ENCODE measurements at places on chromosomes 16 and 17.

DNA sequence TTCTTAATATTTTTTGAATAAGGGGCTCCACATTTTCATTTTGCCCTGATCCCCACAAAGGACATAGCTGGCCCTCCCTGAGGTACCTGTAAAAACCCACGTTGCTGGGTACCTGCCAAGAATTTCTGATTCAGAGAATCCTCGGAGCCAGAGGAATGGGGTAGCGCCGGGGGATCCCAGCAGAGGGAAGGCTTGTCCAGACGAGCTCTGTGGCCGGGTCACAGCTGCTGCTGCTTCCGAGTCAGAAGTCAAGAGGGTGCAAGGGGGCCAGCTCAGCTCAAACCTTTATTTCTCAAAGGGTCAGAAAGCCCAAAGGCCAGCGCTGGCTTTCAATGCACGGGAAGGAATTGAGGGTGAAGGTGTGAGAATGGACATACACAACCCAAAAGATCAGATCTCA is 68.9 kb upstream of the SDK2 start:
- no peak for DNase-seq

- DNase-seq: no peak
These were observed 5.0 kb upstream of the DUS1L start for GRCh38 chr17:82070611-82071010.

GRCh38 chr16:63695347-63695746 is 1426.5 kb downstream of the CDH11 start:
- no peak for DNase-seq

GRCh38 chr17:48961516-48962233 is 6.7 kb downstream of the GIP start:
- DNase-seq: no peak

GRCh38 chr17:74745548-74746177 is 2.8 kb upstream of the NHERF1 start:
- no peak for DNase-seq

GRCh38 chr17:6480303-6480675 is 36.0 kb downstream of the PIMREG start:
- no peak for DNase-seq

- no peak for DNase-seq
These were observed 4.3 kb upstream of the SGF29 start for GRCh38 chr16:28549301-28549899.

- DNase-seq: peak; percentile 93
These were observed at the start of the genes DDX28 and DUS2 for GRCh38 chr16:68022728-68023537. TSS of gene DDX28 (minus strand) at chr16:68023232. CDS start at chr16:68023202, 30 bp downstream. TSS of gene DUS2 (plus strand) at chr16:68023284. CDS start at chr16:68038024, 14,740 bp downstream.

- no peak for DNase-seq
These were observed 145.9 kb downstream of the CLEC16A start for GRCh38 chr16:11090232-11090631.

DNA sequence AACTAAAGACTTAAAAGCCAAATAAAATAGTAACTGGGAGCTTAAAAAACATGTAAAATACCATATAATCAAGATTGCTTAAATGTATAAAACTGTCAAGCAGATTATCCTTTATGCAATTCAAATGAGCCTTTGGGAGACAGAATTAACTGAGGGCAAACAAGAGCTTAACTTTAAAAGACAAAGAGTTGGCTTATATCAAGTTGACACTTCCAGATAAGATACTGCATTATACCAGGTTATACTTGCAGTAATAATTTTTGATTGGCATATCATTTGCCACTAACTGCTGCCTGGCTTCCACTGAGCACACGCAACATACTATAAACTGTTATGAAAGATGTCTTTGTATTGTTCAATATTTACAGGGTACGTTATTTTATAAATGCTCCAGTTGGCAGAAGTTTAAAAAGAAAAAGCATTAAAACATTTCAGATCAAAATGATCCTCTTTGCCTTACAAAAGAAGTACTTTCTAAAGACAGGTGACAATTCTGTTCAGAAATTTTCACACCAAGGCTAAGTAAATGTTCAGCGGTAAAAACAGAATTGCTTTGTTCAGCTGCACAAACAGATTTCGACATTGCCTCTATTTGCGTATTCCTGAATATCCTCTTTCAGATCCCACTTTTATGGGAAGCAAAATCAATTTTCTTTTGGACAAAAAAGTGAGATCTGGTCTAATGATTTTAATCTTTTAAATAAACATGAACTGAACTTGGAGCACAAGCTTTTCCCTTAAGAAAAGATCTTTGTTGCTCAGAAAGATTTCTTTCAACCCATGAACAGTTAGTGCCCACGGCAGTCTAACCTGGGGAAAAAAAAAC is 50.7 kb downstream of the TOX3 start:
- no peak for DNase-seq

DNA sequence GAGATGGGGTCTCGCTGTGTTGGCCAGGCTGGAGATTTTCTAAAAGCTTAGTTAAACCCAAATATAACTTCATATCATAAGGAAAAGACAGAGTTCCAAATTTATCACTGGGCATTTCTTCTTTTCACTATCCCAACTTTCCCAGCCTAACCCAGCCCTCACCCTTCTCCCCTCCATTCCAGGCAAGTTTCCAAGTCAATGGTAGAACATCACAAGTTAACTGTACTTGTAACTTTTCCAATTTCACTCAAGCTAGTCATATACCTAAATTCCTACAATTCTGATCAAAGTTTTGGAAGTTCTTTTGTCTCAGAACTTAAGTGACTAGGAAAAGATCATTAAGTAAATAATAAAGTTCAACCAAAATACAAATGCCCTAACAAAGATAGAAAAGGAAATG is 61.2 kb downstream of the USP32 start:
- DNase-seq: no peak

DNA sequence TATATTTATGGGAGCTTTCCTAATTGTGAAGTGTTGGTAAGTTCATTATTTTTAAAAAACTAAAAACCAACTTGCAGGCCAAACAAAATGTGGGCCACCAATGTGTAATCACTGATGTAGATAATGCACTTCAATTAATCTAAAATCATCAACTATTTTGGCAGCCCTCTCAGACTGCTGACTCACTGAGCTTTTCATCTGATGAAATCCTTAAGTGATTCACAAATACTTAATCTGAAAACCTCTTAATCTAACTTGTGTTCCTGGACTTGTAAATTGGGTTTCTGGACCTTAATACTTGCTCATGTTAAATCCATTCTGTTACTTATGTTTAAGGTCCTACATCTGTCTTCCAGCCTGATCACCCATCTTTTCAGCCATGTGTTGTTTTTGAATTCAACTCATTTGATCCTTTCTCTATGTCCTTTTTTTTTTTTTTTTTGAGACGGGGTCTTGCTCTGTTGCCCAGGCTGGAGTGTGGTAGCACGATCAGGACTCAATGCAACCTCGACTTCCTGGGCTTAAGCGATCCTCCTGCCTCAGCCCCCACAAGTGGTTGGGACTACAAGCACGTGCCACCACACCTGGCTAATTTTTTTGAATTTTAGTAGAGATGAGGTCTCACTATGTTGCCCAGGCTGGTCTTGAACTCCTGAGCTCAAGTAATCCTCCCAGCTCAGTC is 39.0 kb downstream of the PRKCB start:
- DNase-seq: no peak

DNA sequence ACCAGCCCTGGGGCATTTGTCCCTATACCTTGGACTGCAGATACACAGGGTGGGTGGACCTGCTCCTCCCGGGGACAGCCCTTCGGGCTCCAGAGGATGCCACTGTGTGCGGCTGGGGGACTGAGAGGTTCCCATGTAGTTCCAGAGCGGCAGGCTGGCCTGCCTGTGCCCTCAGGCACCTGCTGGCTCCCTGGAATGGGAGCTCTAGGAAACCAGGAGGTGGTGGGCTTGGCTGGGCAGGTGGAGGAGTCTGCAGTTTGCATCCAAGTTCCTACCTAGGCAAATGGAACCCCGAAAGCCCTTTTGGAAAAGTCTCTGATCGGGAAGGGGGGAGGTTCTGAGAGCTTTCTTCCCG is 982 bp downstream of the DBNDD1 start:
- DNase-seq: no peak

GRCh38 chr16:78705694-78706093 is 606.2 kb downstream of the WWOX start:
- DNase-seq: no peak

- DNase-seq: no peak
These were observed 560 bp downstream of the EFNB3 start for GRCh38 chr17:7705269-7706255.

DNA sequence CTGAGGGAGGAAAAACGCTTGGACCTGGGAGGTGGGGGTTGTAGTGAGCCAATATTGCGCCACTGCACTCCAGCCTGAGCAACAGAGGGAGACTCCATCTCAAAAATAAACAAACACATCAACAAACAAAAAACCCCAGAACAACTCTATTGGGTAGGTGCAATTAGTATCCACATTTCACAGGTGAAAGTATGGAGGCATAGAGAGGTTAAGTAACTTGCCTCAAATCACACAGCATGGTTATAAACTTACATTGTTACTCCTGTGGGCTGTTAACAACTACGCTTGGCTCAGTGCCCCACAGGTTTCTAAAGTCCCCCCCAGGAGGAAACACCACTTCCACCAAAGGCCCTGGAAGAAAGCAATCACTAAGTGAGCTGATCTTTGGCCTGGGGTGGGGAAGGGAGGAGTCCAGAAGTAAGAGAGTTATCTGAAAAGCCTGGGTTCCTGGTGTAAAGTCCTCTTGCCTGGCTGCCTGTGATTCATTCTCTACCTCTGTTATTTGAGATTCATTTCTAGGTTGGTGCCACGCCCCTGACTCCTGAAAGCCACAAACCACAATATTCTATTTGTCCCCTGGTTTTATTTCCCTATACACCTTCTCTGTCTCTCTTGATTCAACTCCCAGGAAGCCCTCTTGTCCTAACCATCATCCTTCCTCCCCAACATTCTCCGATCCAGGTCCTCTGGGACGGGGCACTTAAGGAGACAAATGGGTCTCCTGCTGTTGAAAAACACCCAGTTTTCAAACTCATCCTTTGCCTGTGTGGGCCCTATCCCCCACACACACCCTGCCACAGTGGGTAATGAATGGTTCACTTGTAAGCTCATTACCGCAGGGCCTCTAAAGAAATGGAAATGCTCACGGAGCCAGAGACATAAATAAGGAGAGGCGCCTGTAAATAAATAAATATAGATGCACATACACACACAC is 195.4 kb downstream of the XYLT1 start:
- DNase-seq: no peak

GRCh38 chr16:55500530-55501011 is 8.3 kb upstream of the LPCAT2 start:
- no peak for DNase-seq

DNA sequence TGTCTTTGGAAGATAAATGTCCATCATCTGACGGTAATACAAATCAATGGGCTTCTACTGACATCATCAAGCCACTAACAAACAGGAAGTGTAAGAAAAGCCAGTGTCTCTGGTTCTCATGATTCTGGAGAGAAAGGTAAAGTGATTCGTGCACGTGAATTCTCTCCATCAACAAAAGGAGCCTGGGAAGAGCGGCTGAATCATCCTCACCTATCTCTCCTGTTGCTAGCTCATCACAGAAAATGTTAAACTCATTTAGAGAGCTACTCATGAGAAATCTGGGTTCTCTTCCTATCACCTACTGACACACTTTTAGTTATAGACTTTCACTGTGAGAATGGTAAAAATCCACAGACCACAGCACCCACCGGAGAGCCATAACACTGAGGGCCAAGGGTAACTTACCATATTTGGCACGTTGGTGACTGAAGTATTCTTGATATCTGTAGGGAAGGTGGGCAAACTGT is 70.3 kb downstream of the CREBBP start:
- DNase-seq: no peak

- no peak for DNase-seq
These were observed 11.5 kb downstream of the GP2 start for GRCh38 chr16:20315764-20316163.

DNA sequence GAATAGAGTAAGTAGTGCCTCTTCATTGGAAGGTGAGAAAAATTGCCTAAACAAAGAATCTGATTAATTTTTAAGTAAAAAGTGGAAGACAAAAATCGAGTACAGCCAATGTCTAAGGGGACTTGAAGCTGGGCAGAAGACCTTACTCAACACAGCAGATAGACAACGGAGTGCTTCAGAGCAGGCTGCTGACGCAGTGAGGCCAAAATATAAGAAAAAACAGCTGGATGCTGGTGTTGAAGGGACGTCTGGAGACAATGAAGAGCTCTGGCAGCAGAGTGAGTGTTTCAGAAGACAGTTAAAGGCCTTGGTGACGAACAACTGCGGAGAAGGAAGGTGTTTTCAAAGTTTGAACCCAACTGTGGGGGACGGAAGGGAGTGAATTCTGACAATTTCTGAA is 169.8 kb downstream of the MRTFB start:
- DNase-seq: no peak

- no peak for DNase-seq
These were observed 14.4 kb downstream of the CACNB1 start for GRCh38 chr17:39183045-39183444.

GRCh38 chr16:72927199-72928089 is 120.5 kb downstream of the ZFHX3 start:
- DNase-seq: no peak

GRCh38 chr16:17845031-17845430 is 374.3 kb upstream of the XYLT1 start:
- DNase-seq: no peak

GRCh38 chr16:74607310-74607961 is 522 bp upstream of the GLG1 start:
- no peak for DNase-seq

- DNase-seq: no peak
These were observed 1.7 kb upstream of the MEOX1 start for GRCh38 chr17:43663383-43663782.

- DNase-seq: no peak
These were observed 45.5 kb downstream of the ZCCHC14 start for GRCh38 chr16:87447323-87447722.

GRCh38 chr17:73759734-73760438 is 115.6 kb upstream of the SDK2 start:
- no peak for DNase-seq

DNA sequence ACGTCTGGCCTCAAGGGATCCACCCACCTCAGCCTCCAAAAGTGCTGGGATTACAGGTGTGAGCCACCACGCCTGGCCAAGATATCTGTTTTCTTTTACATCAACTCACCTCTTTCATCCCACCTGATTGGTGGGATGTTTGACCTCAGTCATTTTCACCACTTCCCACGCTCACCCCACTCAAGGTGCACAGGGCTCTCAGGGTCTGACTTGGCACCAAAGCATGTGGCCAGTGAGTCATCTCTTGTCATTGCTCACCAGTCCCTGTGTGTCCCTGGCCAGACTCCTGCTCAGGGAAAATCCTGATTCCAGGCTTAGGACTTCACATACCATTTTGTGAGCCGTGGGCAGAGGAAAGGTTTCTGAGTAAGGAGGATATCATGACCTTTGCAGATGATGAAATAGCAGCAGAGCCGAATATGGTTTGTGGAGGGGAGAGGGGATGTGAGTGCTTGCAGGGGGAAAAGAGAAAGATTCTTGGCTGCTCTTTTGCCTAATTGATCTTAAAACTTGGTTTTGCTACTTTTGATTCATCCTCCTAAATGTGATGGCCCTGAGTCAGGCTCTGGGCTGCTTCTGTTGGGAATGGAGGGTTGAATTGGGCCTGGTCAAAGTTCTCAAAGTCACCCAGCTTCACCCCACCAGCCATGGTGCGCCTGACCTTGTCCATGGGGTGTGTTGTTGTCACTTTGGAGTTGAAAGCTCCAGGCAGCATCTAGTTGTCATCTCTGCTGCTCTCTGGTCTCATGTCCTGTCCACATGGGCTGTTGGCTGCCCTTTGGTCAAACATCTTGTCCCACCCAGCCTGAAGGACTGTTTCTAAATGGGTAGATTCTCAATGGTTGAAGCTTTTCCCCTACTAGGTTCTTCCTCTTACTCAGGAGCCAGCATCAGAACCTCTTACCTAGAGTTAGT is 6.0 kb upstream of the KCNH6 start:
- DNase-seq: no peak

GRCh38 chr17:11138023-11138422 is 103.0 kb upstream of the SHISA6 start:
- no peak for DNase-seq

- DNase-seq: no peak
These were observed 18.9 kb upstream of the KCNH6 start for GRCh38 chr17:63504261-63504660.

Measured in activated CD4-positive, alpha-beta T cell treated with anti-CD3 and anti-CD28 coated beads, Interleukin-2, amount 50 U/mL, for 4 hours (primary cell).